CD8-positive, alpha-beta T cell (primary cell): ENCODE measurements at places on chromosomes 6 and 20.

GRCh38 chr6:125114248-125114858, 39.2 kb upstream of the TPD52L1 start:
- DNase-seq: peak; percentile 27

GRCh38 chr20:55569084-55569483, 436.2 kb downstream of the CBLN4 start:
- no peak for DNase-seq

DNA sequence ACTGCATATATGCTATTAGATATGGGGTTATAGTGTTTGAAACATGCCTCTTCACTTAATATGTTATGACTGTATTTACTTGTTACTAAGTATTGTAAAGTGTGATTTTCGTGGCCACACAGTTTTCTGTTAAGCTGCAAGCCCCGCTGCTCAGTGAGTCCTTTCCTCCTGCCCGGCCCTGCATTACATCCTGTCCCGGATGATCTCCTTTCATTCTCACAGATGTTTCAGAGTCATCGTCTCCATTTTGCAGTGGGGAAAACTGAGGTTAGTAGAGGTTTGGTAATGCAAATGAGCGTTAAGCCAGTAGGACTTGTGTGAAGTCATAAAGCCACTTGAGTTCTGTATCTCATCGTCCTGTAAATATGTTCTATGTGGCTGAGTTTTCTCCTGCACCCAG, 155.5 kb downstream of the CFAP61 start:
- peak; percentile 44 for DNase-seq

DNA sequence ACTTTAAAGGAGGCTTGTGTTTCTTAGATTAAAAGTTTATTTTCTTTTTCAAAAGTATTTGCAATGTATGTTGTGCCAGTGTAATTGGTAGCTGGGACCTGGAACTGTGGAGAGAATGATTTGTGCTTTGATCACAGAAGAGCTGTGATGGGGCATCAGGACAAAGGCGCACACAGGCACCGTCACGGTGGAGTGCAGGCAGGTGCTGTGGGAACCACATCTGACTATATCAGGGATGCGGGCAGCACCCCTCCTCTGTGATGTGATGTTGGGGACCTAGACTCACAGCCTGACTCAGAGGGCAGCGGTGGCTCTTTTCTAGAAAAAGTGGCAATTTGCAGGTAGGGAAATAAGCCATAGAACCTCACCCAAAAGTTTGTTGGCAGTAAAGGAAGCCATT, 34.5 kb downstream of the SYTL3 start:
- DNase-seq: no peak

- DNase-seq: no peak
Measured at GRCh38 chr6:111845441-111845871, 27.8 kb downstream of the FYN start.

DNA sequence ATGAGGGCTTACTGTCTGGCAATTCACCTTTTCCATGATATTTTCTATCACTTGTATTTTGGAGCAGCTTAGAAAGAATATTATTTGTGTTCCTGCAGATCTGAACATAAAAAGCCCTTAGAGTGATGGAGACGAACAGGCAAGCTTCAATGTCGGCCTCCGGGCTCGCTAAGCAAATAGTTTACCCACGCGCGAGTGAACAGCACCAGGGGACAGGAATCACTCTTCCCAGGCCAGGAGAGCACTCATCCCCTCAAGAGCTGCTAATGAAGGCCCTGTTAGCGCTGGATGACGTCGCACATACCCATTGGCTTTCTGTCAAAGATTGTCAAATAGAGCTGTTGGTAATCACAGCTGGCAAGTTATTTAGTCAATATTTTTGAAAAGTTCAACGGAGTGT, 395.7 kb downstream of the ZFAND3 start:
- DNase-seq: no peak

DNA sequence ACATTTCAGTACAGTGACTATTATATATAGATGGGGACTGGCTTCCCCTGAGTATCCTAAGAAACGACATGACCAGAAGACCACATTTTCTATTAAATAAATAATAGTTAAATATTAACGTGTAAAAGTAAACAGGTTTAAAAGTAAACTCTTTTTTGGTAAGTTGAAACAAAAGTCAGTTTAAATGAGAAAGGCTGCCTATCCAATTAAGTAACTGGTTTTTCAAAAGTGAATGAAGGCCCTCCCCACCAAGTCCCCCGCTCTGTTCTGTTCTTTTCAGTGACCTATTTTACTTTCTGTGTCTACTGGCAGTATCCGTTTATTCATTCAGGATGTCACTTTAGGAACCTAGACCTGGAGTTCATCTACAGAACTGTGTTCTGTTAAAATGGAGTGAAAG, 32.0 kb downstream of the QKI start:
- no peak for DNase-seq

DNA sequence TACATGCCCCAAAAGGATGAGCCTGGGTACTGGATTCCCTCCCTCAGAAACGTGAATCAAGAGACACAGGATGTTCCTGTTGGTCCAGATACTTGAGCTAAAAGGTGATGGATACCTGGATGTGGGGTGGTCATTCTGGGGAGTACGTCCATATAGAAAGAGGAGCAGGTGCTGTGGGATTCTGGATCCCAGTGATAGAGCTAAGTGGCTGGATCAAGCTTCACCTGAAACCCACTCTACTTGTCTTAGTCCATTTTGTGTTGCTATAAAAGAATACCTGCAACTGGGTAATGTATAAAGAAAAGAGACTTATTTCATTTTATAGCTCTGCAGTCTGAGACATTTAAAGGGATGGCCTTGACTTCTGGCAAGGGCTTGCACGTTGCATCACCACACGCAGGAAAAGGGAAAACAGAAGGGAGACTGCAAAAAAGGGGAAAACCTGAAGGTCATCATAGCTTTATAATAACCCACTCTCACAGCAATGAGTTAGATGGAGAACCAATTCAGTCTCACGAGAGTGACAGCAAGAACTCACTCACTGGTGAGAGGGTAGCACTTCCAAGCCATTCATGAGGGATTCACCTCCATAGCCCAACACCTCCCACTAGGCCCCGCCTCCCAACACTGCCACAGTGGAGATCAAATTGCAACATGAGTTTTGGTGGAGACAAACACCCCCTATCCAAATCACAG, 31.2 kb downstream of the RIPOR3 start:
- no peak for DNase-seq

DNA sequence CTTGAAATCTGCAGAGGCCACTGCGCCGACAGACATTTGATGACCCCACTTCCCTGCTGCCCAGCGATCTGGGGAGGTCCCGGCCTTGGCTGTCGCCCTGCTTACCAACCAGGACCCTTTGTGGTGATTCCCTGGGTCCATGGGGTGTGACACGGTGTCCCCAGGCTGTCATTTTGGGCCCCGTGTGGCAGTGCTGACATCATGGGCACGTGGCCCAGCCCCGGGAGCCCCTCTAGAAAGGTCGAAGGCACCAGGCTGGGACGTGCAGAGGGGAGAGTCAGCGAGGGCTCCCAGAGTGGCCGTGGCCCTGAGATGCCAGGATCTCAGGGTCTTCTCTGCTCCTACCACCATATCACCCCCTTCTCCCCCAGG, 170.0 kb downstream of the TAF4 start:
- no peak for DNase-seq

- no peak for DNase-seq
Measured at GRCh38 chr6:170286934-170287265, 4.0 kb downstream of the DLL1 start.

- DNase-seq: no peak
Measured at GRCh38 chr20:55693641-55694040, 311.7 kb downstream of the CBLN4 start.

DNA sequence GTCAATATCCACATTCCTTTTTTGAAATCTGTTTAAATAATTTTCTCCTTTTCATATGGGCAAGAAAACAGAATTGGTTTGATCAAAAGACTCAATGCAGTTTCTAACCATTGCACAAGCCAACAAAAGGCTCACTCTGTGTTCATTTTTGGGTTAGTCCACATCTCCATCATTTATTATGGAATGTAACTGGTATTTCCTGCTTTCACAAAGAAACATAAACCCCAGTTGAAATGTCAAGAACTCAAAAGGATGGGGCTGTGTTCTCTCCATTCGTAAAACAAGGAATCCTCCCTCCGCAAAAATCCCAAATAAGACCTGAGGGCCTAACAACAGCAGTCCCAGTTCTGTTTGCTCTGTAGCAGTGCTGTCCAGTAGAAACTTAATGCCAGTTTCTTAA, 420.9 kb downstream of the GJA1 start:
- no peak for DNase-seq

- no peak for DNase-seq
Measured at GRCh38 chr6:107699254-107699653, 124.9 kb downstream of the SCML4 start.

GRCh38 chr6:33439956-33440648, 14.3 kb upstream of the ZBTB9 start:
- no peak for DNase-seq

DNA sequence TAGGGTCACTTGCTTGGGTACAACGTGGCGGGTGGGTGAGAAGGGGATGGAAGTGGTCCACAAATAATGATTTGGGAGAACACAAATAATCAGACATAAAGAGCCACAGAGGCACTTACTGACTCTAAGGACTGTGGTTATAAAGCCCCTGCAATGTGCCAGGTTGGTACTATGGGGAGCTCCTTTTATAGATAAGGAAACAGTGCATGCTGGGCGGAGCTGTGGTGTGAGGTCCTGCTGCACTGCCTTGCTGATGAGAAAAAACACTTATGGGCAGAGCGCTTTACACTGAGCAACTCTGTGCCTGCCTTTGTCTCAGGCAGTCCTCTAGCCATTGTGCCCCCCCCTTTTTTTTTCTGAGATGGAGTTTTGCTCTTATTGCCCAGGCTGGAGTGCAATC, 29.1 kb upstream of the SCRT2 start:
- no peak for DNase-seq

DNA sequence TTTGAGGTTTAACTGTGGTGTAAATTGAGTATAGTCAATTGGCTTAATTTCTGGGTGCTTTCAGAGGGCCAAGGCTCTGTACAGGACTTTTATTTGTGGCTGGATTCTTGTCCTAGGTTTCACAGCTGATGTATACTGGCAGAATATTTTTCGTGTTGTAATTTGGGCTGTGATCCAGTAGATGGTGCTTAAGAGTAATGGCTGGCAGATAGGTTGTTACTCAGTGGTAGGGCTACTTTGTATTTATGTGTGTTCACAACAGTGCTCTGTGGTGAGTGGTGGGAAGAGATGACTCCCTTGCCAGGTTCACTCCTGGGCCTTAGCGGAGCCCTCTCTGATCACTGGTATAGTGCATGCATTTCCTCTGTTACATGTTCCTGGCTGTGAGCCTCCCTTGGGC, 34.5 kb upstream of the FERMT1 start:
- no peak for DNase-seq

GRCh38 chr20:1674990-1675780, 17.6 kb upstream of the SIRPG start:
- no peak for DNase-seq

DNA sequence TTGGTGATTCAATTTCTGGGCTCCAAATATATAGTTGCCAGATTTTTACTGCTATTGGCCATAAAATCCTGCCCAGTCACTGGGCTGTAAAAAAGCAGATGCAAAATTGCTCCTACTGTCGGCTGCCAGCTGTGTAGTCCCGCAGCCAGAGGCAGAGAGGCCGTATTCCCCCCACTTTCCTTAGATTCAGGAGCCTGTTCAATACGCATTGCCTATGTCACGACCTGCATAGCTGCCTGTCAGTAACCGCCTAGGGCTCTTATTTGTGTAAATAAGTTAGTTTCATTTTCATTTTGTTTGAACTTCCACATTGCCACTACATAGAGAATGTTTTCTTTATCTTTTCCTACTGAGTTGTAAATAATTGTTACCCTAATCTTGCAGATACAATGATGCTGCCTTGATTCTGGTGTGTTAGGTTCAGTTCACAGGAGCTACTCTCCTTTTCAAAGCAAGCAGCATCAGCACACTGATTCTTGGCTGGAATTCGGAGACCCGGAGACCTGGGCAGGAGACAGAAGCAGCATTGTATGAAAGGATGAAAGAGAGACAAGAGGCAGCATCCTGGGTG, 46.0 kb upstream of the UST start:
- no peak for DNase-seq

- DNase-seq: no peak
Measured at GRCh38 chr6:44989391-44989790, 338.7 kb upstream of the RUNX2 start.

DNA sequence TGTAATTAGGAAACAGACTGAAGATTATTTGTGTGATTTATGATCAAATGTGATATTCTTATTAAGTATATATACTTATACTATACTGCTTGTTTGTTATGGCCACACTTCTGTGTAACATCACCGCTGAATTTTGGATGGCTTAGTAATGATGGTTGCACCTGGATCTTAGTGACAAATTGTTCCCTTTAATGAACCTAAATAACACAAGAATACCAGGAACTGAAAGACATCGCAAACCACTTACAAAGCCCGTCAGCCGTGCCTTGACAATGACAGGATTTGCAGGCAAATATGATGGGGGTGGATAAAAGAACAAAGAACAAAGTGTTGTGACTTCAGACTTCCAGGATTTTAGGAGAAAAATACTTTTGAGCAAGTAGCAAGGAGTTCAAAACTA, 67.1 kb downstream of the LAMP5 start:
- DNase-seq: no peak

DNA sequence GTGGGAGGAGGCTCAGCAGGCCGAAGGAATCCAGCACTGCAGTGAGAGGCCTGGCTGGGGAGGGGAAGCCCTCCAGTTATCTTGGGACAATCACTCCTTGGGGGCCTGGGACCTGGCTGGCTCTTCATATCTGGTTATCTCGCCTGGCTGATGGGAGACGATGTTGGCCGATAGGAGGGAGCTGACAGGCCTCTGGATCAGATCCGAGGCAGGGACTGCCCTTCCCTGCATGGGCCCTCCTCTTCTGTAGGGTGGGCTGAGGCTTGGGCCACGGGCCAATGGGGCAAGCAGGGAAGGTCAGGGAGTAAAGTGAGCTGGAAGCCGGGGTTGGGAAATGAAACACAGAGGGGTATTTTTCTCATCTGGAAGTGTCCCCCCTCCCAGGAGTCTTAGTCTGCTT, 25.2 kb downstream of the MANBAL start:
- DNase-seq: no peak

DNA sequence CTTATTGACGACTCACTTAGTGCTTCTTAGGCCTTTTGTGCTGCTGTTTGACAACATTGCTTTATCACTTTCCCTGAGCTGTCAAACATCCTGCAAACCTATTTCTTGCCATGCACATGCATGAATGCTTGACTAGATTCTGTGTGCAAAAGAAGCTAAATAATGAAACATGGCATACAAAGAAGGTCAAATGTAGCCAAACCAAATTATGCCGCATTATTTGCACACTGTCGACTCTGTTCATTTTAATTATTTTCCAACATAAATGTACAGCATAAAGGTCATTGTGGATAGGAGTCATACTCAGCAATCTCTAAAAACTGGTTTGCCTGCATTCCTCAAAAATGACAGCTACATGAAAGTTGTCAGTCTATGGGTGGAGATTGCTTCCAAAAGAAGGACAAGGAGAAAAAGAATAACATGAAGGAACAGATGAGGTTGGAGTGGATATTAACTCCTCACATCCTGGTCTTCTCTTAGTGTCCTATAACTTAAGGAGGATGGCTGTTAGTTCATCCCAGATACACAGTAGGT, 123.1 kb upstream of the STXBP5 start:
- DNase-seq: no peak

- DNase-seq: no peak
Measured at GRCh38 chr6:105428342-105428957, 25.6 kb upstream of the PREP start.

GRCh38 chr6:166751051-166751595, 124.1 kb upstream of the RPS6KA2 start:
- DNase-seq: peak; percentile 21

GRCh38 chr6:163648868-163649267, 234.3 kb downstream of the QKI start:
- no peak for DNase-seq
